Stimulated activated CD4-positive, alpha-beta T cell treated with anti-CD3 and anti-CD28 coated beads, Interleukin-2, amount 100 ng/mL, for 24 hours (primary cell): ENCODE measurements at places on chromosomes 11 and 22.
A peak's percentile ranks its signal among the peaks of the same experiment; 100 is the strongest.

GRCh38 chr22:47071078-47071806 is 308.8 kb downstream of the TBC1D22A start:
- DNase-seq = no peak

- peak; percentile 43 for DNase-seq
These were observed 42.1 kb downstream of the LRRC32 start for GRCh38 chr11:76628408-76628947.

DNA sequence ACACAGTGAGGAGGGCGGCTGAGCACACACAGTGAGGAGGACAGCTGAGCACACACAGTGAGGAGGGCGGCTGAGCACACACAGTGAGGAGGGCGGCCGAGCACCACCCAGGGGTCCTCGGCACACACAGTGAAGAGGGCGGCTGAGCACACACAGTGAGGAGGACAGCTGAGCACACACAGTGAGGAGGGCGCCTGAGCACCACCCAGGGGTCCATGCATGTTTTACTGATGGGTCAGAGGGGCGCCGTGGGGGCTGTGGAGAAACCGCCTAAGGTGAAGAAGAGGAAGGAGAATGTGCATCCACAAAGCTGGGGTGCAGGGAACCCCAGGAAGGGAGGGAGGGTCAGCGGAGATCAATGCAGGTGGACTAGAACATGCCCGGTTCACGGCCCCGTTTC is 461.8 kb downstream of the BRD1 start:
- no peak for DNase-seq

GRCh38 chr11:100469835-100470234 is 217.3 kb upstream of the ARHGAP42 start:
- no peak for DNase-seq
